ENCODE measurements at places on chromosomes 2 and 18.

DNA sequence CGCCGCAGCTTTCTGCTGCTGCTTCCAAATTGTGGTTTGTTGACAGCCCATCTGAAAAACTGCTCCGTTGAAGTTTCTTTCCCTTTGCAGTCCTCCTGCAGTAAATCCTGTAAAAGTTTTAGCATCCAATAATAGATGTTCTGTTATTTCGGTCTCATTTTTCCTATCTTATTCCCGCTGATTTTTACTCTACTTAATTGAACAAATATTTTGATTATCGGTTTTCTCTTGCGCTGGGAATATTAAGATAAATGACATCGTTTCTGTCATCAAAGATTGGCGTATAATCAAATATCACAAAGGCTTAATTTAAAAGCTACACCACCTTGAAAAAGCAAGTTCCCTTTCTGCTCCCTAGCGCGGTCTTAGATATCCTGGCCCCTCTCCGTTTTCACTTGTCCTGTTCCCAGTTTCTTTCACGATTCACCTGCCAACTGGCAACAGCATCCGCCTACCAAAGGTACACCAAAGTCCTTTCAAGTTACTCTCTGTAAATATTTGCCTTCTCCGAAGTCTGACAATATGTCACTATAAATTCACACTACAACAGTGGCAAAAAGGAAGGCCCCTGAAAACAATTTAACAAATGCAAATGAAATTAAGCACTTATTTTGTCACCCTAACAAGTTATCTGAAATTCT, 1.0 kb upstream of the STRN start:
- peak; percentile 42 for DNase-seq

DNA sequence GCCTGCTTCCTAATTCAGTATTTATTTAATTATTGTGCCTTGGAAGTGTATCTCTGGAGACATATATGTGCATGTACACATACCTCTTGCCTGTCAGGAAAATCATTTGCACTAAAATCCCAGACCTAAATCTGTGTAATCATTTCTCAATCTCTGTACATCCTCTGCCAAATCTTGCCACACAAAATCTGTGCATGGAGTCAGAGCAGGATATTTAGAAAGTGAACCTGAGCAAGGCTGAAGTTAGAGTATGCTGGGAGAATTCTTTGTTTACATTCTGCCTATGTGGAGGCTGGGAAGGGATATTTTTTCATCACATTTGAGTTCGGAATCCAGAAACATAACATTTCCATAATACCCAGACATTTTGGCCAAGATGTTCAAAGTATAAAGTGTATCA, 9.3 kb downstream of the XRCC5 start:
- peak; percentile 8 for DNase-seq

- DNase-seq: peak; percentile 53
These were observed 24.0 kb downstream of the CERKL start for GRCh38 chr2:181632733-181633401.

- no peak for DNase-seq
These were observed 122.6 kb upstream of the STK17B start for GRCh38 chr2:196293751-196294515.

DNA sequence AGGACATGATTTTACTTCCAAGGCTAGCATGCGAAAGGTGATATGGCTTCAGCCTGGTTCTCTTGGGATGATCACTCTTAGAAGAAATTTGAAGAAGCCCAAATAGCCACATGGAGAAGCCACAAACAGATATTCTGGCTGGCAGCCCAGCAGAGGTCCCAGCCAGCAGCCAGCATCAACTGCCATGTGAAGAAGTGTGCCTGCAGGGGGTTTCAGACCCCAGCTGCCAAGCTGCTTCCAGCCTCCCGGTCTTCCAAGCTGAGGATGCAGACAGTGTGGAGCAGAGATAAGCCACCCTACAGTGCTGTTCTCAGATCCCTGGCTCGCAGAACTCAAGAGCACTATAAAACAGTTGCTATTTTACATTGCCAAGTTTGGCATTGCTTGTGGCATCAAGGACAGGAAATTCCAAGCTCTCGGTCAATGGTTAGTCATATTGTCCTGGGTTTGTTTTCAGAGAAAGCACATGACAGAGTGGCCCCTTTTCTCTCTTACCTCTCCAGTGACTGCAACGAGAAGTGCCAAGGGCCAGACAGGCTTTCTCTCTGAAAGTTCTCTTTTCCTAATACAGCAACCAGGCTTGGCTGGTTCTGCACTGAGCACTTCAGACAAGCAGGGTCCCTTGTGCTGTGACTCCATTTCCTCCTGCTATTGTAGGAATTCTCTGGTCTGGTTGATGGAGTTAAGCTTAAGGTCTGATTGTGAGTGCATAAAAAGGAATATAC, 223.7 kb downstream of the ANKRD30B start:
- DNase-seq: no peak

DNA sequence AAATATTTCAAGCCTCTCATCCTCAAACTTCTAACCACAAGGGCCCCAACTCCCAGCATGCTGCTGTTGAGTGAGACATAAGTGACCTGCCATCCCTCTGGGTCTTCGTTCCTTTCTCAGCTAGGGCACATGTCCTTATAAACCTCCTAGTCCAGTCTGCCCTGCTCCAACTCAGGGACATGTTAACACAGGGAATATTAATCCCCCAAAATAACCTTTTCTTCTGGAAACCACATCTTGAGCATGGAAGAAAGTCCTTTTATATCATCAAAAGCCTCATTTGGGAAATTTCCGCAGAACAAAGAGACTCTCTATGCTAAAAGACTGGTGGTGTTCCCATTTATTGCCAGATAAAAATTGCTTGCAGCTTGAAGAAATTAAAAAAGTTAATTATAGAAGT, 14.4 kb downstream of the TNP1 start:
- DNase-seq: no peak

DNA sequence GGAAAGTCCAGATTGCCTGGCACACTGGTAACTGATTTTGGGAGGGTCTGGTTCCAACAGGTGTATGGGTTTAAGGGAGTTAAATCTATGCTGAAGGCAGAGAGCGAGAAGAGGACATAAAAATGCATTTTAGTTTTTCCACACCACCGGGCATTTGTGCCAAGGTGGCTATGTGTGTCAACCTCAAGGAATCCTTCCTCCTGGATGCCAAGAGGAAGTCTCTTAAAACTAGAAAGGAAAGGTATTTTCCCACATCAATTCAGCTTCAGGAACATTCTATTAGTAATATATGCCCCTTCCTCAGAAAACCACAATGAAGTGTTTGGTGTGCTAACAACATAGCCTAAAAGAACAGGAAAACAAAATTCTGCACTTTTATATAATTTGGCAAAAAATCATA, 5.4 kb upstream of the GAREM1 start:
- no peak for DNase-seq

GRCh38 chr18:11862468-11863137, 11.4 kb downstream of the CHMP1B start:
- DNase-seq: no peak

GRCh38 chr18:28163201-28163775, 13.6 kb downstream of the CDH2 start:
- no peak for DNase-seq

- DNase-seq: no peak
These were observed 86.7 kb upstream of the TMEM18 start for GRCh38 chr2:763766-764525.

DNA sequence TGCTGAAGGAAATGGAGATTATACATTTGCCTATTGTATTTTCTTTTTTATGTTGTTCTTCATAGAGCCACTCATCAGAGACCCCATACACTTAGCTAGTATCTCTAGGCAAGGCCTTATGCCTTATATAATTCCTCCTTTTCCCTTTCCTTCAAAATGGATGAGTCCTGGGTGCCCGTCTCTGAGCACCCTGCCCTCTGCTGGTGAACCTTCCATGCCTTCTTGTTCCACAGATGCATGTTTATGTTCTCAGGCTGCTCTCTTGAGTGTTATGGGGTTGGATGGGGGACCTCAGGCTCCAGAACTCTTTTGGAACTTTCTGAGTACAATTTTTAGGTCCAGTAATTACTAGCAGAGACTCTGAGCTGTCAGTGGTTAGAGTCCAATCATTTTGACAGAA, 368.6 kb upstream of the SPRED2 start:
- DNase-seq: no peak

GRCh38 chr18:59437851-59438569, 78.9 kb upstream of the LMAN1 start:
- no peak for DNase-seq

DNA sequence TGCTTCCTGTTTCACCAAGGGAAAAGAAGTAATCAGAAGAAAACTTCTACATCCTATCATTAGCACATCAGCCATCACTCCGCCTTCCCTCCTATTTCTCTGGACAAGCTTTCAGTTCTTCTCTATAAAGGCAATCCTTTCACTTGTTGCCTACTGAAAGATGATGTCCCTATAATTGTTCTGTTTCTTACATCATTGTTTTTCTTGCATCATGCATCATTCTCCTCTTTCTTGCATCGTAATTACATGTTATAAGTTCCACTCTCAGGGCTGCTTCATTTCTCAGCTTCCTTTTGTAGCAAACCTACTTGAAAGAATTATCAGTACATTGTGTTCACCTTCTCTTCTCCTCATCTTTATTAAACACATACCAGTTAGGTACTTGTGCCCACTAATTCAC, 7.2 kb downstream of the SLC30A6 start:
- DNase-seq: no peak

DNA sequence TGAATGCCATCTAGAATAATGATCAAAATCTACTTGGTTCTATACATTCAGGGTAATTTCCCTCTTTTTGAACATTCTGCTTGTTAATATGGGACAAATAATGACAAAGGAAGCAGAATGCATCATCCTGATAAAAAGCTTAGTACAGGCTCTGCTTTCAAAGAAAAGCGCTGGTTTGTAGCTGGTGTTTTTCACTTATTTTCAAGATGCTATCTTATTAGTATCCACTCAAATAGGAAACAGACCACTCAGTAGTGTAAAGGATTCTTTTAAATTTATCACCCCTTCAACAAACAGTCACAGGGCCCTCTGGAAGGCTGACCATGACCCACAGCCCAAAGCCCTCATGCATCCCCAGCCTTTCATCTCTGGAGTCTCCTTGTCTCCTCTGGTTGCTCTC, 18.0 kb upstream of the AFF3 start:
- DNase-seq: no peak

DNA sequence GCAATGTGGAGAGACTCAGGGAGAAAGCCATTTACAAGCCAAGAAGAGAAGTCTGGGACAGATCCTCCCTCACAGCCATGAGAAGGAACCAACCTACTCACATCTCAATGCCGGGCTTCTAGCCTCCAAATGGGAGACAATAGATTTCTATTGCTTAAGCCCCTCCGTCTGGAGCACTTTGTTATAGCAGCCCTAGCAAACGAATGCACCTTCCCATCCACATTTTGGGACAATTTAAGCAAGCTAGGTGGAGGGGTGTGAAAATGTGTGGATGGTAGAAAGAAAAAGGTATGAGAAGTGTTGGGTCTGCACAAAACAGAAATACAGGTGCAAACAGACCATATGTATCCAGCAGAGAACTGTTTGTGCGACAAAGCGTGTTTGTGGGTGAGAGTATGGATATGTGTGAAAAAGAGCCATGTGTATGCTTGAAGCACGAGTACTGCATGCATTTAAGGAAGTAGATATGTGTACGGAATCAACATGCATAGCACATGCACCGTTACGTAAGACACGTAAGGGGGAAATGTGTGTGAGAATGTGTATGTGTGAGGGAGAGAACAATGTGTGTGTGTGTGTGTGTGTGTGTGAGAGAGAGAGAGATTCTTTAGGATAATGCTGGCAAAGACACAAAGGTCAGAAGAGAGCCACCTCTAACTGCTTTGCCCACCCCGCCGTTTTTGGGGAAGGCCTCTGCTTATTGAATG, 13.1 kb upstream of the E2F6 start:
- DNase-seq: no peak

DNA sequence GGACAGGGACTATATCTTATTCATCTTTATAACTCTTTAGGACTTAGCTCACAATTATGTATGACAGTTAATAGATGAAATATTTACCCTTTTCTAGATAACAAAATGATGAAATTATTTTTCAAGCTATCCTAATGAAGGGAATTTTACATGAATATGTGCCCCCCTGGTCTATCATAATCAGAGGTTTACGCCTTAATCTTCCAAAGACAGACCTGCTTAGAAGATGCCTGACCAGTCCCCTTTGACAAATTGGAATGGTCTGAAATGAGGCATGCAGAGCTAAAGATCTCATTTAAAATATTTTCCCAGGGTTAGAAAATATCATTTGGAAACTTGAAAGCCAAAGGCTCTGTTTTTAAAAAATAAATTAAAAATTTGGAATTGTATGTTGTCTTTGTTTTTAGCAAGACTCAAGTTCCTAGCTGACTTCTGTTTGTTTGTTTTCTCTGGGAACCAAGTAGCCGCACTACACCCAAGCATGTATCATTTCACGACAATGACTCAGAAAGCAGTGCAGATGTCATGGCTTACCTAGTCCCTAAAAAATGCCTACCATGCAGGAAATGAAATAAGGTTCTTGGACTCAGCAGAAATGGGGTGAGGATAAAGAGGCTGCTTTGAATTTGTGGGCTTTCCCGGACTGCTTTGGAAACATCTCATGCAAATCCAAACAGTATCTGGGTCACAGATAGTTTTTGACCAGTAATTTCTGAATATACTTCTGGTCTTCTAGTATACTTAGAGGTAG, 162.1 kb downstream of the ZEB2 start:
- DNase-seq: no peak

DNA sequence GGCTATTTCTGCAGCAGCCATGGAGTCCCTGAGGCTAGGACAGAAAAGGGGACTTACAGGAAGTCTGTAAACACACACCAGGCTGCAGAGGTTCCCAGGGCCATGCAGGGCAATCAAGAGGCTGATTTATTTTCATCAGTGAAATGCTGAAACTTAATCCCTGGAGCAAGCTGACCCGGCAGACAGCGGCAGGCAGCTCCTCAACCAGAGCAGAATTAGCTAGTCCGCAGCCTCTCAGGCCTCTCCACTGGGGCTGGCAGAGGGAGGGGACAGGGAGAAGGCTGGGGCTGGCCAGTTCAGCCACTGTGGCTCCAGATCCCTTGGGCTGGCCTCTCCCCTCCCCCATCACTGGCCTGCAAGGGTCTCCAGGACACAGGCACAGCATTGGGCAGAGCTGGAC, 136.3 kb downstream of the TNS1 start:
- DNase-seq: peak; percentile 21

- DNase-seq: peak; percentile 68
These were observed 412 bp downstream of the GPD2 start for GRCh38 chr2:156436497-156437085.
